ENCODE measurements at places on chromosomes 11 and 22.

DNA sequence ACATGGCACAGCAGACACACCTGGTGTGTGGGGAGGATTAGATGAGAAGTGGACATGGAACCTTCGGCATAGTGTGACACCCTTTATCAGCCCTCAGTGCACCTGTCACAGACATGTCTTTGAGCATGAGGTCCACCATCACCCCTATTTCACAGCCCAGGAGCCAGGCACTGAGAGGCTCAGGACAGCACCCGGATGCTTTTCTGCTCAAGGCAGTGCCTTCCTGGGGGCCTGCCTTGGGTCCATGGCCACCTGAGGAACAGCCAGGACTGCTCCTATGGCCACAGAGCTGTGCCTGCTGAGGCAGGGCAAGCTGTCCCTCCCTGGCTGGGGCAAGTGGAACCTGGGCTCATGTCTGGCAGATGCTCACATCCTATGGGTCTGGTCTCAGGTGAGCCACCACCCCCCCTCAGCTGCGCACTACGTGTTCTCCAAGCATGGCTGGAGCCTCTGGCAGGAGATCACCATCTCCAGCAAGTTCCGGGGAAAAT lies 75.8 kb downstream of the MORC2 start:
- no peak for DNase-seq

GRCh38 chr22:45112136-45112879 lies 51.4 kb upstream of the NUP50 start:
- no peak for DNase-seq

DNA sequence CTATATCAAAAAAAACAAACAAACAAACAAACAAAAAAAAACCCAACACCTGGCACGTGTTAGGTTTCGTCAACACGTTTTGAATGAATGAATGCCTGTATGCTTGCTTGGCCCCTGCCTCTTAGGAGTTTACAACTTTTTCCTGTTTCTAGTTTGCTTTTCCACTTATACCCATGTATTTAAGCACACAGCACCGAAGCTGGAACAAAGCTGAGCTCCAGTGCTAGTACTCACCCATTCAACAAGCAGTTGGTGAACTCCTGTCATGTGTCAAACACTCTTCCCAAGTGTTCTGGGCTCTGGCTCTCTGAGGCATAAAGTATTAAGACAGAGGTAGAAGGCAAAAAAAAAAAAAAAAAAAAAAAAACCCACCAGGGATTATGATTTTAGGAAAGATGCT lies 599.3 kb downstream of the BUD13 start:
- no peak for DNase-seq

DNA sequence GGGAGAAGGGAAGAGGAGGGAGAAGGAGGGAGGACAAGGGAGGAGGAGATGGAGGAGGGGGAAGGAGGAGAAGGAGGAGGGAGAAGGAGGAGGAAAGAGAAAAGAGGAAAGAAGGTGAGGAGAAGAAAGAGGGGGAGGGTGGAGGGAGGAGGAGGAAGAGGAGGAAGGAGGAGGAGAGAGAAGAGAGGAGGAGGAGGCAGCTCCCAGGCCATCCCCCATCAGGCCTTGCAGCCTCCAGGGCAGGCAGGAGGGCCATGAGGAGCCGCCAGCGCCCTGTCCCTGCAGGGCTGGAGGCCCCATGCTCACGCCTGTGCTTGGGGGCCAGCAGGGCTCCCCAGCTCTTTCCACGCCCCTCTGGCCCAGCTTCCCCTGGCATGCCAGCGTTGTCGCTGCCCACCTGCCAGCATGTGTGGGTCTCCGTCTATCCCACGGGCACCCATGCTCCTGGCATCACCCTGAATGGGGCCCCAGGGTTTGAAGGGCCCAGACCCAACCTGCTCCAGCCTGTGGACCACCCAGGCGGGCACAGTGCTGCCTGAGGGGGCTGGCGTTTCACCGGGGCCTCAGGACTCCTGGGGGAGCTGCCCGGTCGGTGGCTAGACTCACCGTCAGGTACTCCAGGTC lies 5.2 kb downstream of the TSPAN32 start:
- no peak for DNase-seq

GRCh38 chr11:94934846-94935245 lies 38.5 kb downstream of the CWC15 start:
- peak; percentile 24 for DNase-seq

DNA sequence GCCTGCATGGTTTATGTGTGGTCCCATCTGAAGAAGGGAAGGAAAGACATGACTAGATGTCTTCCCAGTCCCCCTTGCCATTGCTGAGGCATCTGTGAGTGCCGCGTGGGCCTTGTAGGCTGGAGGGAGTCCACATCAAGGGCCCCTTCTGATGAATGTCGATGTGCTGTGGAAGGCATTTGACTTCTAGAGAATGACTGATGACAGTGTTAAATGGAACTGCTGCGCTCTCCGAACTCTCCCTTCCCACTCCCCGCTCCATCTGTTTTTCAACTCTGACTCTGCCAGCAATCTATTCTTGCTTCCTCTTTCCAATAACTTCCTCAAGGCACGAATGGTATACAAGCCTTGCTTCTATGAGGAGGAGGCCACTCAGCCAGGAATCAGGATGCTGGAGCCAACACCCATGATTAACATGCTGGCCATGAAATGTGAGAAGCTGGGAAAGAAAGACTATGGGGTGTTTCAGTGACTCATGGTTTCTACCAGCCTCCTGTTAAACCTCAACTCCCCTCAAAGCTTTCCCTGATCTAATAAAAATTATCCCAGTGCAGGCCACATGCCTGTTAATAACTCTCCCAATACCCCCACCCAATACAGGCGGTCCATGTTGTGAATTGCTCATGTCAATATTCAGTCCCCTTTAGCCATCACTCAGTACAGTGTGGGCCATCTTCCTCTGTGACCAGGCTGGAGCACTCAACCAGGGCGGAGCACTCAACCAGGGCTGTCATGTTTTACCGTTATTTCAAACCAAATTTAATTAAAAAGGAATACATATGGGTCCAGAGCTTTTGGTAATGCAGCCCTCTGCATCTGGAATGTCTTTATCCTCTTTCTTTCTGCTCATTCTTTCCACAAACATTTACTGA lies 46.4 kb upstream of the TBCEL start:
- DNase-seq, result no peak

DNA sequence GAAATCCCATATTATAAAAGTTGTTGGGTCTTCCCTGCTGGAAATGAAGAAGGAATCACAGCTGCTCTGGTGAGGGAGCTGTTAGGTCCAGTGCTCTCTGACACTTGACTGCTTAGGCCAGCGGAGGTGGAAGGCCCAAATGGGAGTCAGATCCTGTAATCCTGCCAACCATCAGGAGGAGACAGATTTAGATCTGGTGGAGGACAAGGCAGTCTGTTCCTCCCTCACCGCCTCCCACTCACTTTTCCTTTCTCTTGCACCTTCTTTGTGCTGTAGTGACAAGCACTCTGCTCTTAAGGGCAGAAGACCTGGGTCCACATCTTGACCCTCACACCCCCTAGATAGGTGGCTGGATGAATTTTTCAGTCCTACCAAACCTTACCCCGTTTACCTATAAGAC lies 59.7 kb upstream of the CHST1 start:
- no peak for DNase-seq

- DNase-seq, result no peak
Measured at GRCh38 chr22:24023204-24023789, 12.2 kb downstream of the CABIN1 start.
